GM20000 (cell line): ENCODE measurements at places on chromosomes 11 and 22.
A peak's percentile ranks its signal among the peaks of the same experiment; 100 is the strongest.

DNA sequence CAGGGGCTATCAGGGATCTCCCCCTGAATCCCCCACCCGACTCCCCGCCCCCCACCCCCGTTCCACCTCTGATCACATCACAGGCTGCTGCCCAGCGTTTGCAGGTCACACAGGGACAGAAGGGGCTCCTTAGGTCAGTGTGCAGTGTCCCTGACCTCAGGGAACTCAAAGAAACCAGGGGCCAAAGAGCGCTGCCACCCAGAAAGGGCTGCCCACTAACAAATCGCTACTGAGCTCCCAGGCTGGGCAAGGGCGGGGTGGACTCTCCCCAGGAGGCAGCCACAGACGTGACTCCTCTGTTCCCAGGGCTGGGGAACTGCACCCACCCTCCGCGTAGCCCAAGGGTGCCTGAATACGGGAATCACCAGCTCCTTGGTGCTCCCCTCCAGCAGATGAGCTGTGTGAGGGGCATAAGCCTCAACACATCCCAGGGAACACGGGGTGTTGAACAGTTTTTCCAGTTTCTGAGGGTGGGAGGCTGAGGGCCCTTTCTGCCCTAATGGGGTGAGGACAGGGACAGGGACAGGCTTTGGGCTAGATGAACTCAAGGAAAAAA, 9.9 kb upstream of the POLDIP3 start:
- DNase-seq, result no peak

GRCh38 chr22:22897947-22898346, 10.3 kb downstream of the IGLL5 start:
- no peak for DNase-seq

DNA sequence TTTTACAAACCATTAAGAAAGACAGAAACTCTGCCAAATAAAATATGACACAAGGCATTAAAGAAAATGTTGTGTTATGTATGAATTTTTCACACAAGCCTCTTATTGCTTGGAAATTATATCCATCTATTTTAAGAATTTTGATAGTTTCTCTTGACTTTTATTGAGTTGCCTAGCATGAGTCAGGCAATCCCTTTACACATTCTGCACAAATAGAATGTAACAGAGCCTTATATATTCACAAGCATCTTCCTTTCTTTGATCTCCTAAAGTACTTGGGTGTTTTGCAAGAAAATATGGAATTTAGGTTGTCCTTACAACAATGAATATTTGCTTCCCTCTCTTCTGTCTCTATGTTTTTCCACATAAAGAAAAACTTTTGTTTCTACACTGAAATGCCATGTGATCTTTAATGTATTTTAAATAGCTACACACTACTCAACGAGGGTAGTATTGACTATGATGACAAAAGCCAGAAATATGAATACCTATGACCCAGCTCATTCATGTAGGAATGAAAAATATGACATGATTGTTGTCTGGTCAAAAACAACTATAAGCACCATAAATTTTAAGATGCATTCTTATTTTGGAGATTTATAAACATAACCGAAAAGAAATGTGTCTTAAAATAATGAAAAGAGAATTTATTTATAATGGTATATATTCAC, 398.8 kb downstream of the GUCY1A2 start:
- no peak for DNase-seq

- no peak for DNase-seq
Observed at GRCh38 chr11:61347916-61348461, 13.7 kb downstream of the CYB561A3 start.

- DNase-seq, result no peak
Observed at GRCh38 chr11:28243581-28243980, 135.4 kb downstream of the METTL15 start.

GRCh38 chr11:76214186-76214585, 7.9 kb upstream of the WNT11 start:
- DNase-seq, result no peak

DNA sequence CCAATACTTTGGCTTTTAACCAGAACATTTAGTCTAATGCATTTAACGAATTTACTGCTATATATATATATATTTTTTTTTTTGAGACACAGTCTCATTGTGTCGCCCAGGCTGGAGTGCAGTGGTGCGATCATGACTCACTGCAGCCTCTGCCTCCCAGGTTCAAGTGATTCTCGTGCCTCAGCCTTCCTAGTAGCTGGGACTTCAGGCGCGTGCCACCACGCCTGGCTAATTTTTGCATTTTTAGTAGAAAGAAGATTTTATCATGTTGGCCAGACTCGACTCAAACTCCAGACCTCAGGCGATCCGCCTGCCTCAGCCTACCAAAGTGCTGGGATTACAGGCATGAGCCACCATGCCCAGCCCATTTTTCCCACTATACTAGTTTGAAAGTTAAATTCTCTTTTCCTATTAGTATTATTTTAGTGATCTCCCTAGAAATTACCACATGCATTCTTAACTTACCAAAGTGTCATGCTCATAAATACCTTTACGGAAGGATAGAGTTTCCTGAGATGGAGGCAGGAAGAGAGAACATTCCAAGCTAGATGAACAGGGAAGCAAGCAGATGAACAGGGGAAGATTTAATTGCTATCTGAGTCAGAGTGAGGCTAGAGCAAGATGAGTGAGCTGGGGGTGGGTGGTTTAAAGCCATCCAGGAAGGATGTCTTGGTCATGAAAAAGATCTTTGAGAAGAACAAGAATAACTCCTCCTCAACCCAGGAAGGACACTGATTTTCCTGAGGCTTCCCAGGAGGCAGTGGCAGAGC, 4.4 kb upstream of the PGAP2 start:
- no peak for DNase-seq

GRCh38 chr11:83471831-83472727, 185.9 kb upstream of the CCDC90B start:
- no peak for DNase-seq

DNA sequence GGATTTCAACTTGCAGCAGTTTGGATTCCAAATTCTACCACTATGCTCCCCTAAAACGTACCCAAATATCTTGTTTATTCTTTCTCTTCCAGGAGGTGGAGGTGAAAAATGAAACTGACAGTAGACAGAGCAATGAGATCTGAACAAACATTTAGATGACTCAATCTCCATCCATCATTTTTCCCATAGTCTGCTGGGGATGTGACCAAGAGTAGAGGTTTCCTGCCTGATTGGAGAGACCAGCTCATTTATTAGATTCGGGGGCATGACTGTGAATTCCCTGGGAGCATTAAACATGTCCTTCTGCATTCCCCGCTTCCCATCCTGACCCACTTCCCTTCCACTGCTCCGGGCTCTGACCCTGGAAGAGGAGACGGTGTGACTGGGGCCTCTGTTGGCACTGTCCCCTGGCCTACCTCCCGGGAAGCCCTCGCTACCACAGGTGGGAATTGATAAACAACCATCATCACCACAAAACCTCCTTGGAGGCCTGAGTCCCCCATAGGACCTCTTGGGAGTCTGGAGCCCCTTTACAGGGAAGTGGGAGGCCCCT, 20.3 kb downstream of the DKK3 start:
- DNase-seq, result no peak

DNA sequence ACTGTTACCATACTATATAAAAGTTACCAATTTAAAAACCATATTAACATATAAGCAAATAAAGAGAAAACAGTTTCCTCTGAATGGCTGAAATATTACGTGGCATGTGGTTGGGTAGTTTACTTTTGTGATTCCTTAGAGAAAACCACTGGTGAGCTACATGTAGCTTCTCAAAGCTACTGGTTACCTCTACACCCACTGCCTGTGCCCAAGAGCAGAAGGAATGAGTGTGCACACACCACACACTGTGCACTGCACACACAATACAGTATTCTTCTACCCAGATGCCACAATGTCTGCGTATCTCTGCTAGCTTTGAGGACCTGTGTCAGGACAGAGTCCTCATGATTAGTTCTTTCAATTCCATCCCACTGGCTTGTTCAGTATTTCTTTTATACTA, 25.5 kb upstream of the YPEL1 start:
- DNase-seq, result no peak

- DNase-seq, result no peak
Observed at GRCh38 chr22:46931881-46932280, 169.4 kb downstream of the TBC1D22A start.

- no peak for DNase-seq
Observed at GRCh38 chr11:61711498-61711897, 31.3 kb downstream of the DAGLA start.

DNA sequence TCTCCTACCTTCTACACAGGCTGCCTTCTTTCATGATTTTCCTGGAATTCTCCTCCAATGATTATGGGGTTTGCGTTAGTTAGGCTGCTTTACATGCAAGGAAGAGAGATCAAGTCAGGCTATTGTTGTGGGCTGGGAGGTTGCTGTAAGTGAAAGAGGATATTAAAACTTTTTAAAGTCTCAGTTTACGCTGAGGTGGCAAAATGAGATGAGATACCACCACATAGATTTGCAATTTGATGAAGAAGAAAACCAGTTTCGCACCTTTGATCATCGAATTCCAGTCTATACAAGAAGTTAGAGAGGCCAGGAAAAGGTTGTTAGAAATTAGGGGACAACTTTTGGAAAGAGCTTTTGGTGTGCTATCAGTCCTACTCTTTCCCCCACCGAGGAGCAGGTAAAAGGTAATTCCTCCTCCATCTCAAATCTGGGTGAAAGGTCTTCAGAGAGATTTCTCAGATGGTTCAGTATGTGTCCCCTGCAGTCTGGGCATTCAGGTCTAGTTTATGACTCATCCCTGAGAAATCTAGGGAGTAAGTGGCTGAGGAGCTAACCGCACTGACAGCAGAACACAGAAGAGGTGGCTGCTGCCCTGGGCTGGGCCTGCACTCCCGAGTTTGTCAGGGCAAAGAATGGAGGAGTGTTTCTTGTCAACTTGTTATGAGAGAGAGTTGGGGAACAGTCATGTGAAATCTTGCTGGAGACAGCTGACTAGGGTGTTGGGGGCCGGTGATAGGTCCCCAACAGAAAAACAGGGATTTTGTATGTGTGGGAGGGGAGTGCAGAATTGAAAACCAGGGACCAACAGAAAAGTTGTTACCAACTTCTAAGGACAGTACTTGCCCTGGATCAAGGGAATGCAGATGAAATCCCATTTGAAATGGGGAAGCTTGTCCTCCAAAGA, 34.7 kb downstream of the CCDC83 start:
- DNase-seq, result no peak

DNA sequence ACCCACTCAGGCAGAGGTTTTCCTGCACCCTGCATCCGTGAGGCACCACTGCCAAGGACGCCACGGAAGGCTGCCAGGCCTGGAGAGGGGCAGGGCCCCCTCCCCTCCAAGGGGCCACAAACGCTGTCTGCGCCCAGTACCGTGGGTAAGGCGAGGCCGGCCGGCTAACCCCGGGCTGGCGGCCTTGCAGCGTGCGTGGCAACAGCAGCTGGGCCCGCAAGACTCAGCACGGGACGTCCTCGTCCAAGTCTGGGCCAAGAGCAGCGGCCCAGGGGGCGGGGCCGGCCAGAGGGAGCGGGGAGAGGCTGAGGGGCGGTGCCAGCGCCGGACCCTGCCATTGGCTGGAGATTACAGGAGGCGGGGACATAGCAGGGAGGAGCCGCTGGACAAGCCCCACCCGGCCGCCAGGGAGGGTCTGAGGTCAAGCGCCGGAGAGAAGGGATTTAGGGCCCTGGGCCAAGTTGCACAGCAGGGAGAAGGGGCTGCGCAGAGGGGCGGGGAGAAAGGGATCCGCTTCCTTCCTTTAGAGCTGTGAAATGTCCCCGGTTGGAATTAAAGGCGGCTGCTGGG, 16.0 kb downstream of the SLC43A1 start:
- peak; percentile 90 for DNase-seq

- DNase-seq, result no peak
Observed at GRCh38 chr11:73942010-73942409, 8.8 kb upstream of the DNAJB13 start.

GRCh38 chr11:93840981-93841380, 9.4 kb downstream of the VSTM5 start:
- no peak for DNase-seq

- no peak for DNase-seq
Observed at GRCh38 chr22:41048791-41049717, 43.3 kb upstream of the EP300 start.

DNA sequence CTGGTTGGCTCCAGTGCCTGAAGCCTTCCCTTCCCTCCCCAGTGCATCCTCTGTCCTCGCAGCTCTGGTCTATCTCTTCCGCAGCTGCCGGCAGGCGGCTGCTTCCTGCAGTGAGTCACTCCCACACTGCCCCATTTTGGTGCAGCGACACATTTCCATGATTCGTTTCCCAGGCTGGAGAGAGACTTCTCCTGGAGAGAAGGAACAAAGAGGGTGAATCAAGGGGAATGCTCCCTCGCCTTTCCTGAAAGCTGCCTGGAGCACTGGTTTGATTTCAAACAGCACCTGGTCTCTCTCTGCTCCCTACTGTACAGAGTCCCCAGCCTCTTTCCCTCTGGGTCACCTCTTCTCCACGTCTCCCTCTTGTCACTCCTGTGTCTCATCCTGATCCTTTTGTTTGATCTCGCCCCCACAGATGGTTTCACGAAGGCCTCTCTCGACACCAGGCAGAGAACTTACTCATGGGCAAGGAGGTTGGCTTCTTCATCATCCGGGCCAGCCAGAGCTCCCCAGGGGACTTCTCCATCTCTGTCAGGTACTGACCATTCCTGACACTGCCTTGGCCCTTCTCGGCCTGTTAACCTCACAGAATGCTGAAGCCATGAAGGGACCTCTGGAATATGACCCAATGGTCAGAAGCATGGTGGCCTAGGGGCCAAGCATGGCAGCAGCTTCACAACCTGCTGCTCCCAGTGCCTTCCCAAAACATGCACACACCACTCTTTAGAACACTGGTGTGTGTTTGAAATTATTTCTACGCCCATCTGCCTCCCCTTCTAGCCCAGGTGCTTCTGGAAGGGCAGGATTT, at the start of gene TMA7B:
Gene TMA7B (plus strand): TSS at position 758 of the 808 bp plus-strand sequence. CDS start 3,978 bp downstream, outside the sequence.
- DNase-seq, result no peak

- no peak for DNase-seq
Observed at GRCh38 chr11:2551131-2551530, 106.3 kb downstream of the KCNQ1 start.

GRCh38 chr11:112795142-112795815, 165.9 kb upstream of the NCAM1 start:
- peak; percentile 63 for DNase-seq
